Activated naive CD4-positive, alpha-beta T cell treated with Interleukin-2 at 50 U/mL for 16 hours (primary cell): ENCODE measurements at places on chromosomes 3 and 15.

DNA sequence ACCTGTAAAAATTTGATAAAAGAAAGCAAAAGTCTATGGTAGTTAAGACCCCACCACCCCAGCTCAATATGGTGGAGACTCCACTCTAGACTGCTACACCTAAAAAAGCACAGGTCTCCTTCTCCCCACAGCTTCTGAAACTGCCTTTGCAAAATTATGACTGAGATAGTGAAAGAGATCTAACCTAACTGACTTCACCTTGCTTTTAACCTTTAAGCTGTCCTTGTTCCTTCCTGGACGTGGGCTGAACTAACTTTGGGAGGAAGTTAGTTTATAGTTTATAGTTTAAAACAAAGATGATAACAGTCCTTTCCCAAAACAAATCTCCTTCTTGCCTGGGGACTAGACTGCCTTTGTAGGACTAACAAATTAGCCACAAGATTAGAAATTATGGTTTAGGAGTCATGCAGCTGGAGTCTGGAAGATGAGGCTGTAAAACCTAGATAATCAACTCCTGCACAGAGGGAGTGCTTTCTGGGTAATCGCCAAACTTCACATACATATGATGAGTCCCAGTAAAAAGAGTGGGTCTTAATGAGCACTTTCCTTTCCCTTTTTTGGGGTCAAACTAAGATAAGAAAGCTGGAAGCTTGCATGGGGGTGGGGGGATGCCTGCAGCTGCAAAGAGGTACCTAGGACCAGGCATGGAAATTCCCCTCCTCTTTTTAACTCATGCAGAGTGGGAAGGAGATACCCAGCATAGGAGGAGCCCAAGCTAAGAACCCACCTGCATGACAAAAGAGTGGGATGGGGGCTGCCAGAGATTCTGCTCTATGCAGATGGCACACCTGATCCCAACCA is 17.5 kb downstream of the CCR8 start:
- no peak for DNase-seq

GRCh38 chr15:74584779-74585178 is 30.9 kb upstream of the CLK3 start:
- DNase-seq: no peak

- no peak for DNase-seq
Measured at GRCh38 chr3:186152889-186153292, 44.0 kb upstream of the ETV5 start.

- DNase-seq: no peak
Measured at GRCh38 chr3:141122455-141123030, 71.4 kb downstream of the SPSB4 start.

DNA sequence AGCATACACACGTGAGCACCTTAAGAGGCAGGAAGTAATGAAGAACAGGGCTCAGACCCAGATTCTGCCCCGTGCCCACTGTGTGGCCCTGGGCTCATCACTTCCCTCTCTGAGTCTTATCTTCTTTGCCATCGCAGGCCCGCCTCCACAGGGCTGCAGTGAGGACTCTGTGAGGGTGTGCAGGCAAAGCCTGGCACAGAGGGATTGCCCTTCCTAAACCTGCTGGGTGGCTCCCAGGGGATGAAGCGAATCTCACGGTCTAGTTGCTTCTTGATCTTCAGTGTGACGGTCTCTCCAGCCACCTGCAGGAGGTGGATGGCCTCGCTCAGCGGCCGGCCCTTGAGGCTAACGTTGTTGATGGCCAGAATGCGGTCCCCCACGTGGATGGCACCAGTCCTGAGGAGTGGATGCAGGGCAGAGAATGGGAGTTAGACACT is 32.8 kb downstream of the GRIP2 start:
- no peak for DNase-seq

DNA sequence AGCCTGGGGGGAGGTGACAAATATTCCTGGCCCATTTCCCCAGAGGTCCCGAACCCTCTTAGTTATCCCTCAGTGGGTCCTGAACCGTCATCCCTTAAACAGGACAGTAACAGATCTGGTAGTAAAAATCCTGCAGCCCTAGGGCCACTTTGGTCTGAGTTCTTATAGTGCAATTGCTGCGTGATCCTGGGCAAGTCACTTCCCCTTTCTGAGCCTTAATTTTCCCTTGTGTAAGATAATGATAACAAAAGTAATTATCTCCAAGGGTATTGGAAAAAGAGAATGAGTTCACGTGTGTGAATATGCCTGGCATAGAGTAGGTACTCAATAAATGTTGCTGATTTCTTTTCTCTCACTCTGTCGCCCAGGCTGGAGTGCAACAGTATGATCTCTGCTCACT is 2.9 kb upstream of the JAGN1 start:
- DNase-seq: no peak

DNA sequence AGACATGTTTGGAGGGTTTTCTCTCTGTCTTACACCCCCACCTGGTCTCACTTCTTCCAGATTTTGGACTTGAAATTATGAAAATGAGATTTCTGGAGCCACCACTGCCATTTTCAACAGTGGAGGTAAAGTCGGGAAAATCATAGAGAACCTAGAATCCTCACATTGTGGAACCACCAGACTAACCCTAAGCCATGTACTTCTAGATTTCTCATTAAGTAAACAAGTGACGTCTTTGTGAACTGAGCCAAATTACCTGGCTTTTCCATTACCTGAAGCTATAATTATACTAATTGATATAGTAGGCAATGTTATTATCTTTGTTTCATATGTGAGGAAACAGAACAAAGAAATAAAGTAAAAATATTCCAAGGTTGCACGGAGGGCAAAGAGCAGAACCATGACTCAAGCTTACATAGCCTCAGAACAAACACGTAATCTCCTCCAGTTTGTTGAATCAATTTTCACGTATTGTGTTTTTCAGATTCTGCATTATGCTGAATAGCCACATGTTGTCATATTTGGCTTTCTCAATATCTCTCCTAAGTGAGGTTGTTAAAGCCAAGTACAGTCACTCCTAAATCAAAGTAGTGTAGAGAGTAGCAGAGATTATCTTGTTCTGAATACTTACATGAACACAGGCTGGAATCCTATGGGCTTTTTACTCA is 101.3 kb upstream of the CMC1 start:
- no peak for DNase-seq

DNA sequence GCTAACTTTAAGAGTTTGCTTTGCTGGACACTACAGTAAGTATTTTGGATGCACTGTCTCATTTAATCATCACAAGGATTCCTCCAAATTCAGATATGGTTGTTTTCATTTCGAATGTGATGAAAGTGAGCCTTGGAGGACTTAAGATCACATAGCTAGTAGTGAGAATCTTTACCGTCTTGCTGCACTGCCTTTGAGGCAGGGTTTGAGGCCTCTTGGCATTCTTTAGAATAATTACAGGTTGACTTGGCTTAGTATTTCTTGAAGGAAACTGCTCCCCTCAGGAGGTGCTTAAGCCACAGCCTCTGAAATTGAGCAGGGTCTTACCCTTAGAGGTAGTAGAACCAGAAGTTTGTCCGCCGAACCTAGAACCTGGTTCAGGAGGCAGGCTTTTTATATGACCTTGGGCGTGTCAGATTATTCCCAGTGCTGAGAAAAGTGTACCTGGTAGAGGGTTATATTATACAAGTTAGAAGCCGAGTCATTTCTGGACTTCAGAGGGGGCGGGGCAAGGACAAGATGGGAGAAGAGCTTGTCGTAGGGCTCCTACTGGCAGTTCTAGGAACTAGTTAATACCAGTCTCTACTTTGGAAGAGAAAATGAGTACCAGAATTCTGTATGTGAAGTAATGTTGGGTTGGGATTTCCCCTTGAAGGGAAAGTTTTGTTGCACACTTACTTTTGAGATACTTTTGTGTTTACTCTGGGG is 1.1 kb downstream of the TFG start:
- DNase-seq: peak; percentile 79

GRCh38 chr3:138025553-138025952 is 15.6 kb downstream of the CLDN18 start:
- DNase-seq: no peak

GRCh38 chr3:50303013-50303815 is at the start of gene HYAL1:
Gene HYAL1 (minus strand): TSS chr3:50303574. CDS start chr3:50302956, 618 bp downstream.
- DNase-seq: no peak

- DNase-seq: no peak
Measured at GRCh38 chr3:64039981-64040733, 16.9 kb upstream of the PSMD6 start.

- DNase-seq: no peak
Measured at GRCh38 chr3:38949994-38950393, 101.8 kb downstream of the SCN11A start.

DNA sequence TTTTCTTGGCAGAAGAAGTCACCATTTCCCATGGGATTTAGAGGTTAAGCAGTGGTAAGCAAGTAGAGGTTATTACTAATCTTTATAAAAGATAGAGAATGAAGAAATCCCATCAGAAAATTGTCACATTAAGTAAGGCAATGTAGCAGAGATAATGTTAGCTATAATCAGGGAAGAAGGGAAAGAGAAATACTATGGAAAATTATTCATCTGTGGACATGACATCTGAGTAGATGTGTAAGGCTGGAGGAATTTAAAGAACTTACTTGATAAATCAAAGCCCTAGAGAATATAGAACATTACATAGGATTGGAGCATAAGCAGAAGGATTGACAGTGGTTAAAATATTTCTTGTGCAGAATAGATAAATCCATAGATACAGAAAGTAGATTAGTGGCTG is 553.1 kb upstream of the CBLB start:
- DNase-seq: no peak

DNA sequence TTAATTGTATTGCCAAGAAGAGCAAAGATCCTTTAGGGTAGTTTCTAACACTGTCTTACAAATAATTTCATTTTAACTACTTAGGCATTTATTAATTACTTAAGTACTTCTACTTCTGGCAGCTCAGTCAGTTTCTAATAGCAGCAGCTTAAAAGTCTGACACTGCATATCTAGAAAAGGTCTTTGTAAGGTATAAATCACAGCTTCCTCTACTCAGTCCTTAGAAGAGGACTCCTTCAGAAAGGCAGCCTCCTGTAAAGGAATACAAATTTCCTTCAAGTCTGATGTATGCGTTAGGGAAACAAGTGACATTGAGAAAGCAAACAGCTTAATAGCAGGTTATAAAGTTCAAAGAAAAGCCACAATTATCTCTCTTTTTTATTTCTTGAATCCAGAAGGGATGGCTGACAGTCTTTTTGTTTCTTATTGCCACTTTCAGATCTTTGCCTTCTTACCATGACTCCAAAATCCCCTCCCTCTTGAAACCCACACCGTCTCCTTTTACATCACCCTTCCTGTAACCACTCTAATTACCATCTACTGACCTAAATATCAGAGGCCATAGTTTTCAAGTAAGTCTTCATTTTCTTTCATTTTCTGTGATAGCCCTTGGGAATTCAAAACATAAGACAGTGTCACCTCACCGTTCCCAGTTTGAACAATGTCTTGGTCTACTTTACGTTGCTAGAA is 109.5 kb downstream of the CGGBP1 start:
- no peak for DNase-seq

DNA sequence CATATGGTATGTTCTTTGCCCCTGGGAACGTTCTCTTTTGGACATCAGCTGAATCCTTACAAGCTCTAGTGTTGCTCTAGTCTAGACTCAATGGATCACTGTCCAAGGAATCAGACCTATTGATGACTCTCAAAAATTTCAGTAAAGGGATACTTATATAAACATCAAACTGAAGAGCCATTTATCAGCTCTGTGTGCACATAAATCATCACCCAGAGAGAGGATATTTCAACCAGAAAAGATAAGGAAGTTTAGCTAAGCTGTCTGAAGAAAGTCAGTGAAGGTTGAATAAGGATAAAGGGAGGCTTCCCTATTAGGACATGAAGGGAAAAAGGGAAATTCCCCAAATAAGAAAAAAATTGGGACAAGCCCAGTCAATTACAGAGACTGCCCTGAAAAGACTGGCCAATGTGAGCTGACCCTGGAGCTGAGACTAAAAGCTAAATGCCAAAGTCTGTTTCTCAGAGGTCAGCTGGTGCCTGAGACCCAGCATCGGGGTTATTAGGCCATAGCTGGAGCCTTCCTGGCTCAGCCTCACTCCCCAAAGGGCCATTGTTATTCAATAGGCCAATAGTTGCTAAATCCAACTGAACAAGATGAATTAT is 424.1 kb upstream of the THBS1 start:
- no peak for DNase-seq

DNA sequence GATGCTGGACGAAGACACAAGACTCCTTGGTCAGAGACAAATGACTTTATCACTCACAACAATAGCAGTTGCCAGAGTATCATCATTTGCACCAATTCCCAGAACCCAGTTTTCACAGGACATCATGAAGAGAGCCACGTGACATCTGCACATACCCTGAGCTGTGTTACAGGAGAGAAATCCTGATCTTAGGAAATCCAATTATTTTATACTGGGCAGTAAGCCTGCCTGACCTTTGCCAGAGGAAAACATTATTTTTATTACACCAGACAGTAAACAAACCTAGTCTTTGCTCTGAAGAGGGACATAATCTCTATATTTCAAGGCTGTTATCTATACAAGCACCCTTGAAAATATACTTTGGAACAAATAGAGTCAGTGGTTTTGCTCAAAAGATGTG is 77.4 kb downstream of the ZBBX start:
- DNase-seq: no peak

DNA sequence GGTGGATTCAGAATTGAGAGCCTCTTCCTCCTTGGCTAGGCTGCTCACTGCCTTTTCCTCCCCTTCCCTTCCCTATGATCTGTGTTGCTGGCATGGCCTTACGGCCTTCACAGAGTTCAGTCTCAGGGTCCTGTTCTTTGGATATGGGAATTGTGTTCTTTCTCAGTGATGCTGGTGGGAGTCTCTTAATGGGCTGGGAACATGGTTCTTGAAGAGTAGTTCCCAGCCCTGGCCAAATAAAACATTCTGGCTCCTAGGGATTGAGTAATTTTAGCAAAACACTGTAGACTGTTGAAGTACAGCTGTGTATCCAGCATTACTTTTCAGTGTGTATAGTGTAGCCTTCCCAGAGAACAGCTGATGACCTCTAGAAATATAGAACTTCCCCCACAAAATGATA is 22.6 kb upstream of the FILIP1L start:
- DNase-seq: no peak

DNA sequence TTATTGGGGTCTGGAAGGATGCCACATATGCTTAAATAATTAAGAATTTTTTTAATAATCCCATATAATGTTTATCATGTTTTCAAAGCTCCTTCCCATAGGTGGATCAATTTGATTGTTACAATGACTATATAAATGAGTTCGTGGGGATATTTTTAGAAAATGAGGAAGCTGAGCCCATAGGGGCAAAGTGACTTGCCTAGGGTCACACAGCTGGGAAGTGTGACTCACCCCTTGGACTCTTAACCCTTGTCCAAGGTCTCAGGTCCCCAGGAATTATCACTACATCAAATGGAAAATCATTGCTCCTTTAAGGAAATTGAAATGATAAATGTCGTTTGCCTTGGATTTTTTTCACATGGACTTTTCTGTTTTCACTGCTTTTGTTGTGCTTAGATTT is 161.2 kb upstream of the RGMA start:
- DNase-seq: no peak
